ENCODE measurements at places on chromosomes 2 and 18. TPM values are rescaled to one million over a fixed set of nuclear protein-coding genes. Genes with fewer than 3 reads are reported as not detected.

DNA sequence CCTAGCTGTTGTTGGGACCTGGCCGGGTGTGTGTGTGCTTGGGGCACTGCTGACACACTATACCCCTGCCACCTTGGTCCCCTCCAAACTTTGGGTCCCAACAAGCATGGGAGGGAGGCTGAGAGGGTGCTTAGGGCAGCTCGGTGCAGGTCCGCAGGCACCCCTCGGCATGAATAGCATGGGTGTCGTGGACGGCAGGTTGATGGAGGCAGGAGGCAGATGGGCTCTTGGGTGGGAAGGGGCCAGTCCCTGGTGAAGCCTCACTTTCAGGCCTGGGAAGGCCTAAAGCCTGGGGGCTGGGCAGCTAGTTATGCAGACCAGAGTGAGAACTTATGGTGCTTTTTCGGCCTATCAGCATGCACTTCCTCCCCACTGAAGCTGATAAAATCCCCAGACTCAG, 164.2 kb downstream of the CDH19 start:
- no peaks in the 10 kb centered on the region for H3K36me3 ChIP-seq
- no peak overlapping the region for H3K27ac ChIP-seq
- no peaks in the 10 kb centered on the region for H3K27me3 ChIP-seq
- no peak overlapping the region for H3K4me3 ChIP-seq

- H3K27me3 ChIP-seq: peaks cover 35% of the 10 kb centered on the region
- peaks cover 2% of the 10 kb centered on the region for H3K36me3 ChIP-seq
- H3K4me3 ChIP-seq: no peak overlapping the region
- no peak overlapping the region for H3K27ac ChIP-seq
- peaks cover 13% of the 10 kb centered on the region for H3K4me1 ChIP-seq
Observed at GRCh38 chr2:9982248-9982647, 30.8 kb downstream of the GRHL1 start.

DNA sequence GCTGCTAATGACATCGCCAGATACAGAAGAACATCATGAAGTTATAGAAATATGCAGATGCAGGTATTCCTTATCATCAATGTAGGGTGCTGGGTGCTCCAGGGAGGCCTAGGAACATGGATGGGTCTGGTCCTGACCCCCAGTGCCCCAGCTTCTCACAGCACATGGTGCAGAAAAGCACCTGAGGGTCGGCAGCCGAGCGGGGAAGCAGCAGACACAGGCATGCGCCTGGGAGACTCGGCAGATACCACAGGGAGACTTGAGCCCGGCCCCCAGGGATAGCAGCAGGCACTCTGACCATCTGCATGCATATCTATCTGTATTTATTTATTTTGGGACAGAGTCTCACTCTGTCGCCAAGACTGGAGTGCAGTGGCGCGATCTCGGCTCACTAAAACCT, 43.2 kb downstream of the TMEM18 start:
- peaks cover 6% of the 10 kb centered on the region for H3K27me3 ChIP-seq
- no peak overlapping the region for H3K4me3 ChIP-seq
- no peaks in the 10 kb centered on the region for H3K4me1 ChIP-seq
- DNase-seq: peak; percentile 21

DNA sequence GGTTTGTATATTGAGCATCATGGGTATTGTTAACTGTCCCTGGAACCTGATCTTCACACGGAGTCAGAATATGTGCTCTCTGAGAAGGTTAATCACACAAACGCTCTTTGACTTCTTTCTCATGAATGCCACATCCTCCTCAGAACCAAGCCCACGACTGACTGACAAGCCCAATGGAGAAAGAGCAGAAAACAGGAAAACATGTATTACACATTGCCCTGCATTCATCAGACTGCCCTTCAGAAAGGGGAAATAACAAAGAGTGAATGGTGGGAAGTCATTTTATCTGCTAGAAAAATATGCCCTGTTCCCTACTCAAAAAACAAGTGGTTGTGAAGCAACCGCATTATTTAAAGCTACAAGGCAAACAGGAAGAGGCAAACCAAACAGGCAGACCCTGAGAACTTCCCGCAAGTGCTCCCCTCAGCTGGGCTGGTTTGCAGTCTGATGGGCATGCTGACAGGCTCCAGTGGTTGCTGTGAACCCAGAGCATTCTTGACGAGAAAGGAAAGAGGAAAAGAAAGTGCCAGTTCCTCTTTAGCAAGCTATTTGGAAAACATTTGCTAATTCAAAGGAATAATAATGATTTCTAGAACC, 172.9 kb upstream of the SETBP1 start:
- H3K27me3 ChIP-seq: no peaks in the 10 kb centered on the region
- DNase-seq: peak; percentile 75
- H3K4me1 ChIP-seq: peaks cover 10% of the 10 kb centered on the region
- peaks cover 8% of the 10 kb centered on the region for H3K36me3 ChIP-seq
- no peak overlapping the region for H3K4me3 ChIP-seq

- no peaks in the 10 kb centered on the region for H3K4me1 ChIP-seq
- no peak for DNase-seq
- H3K27ac ChIP-seq: no peak overlapping the region
- no peaks in the 10 kb centered on the region for H3K36me3 ChIP-seq
- H3K4me3 ChIP-seq: no peak overlapping the region
- H3K27me3 ChIP-seq: no peaks in the 10 kb centered on the region
Observed at GRCh38 chr2:207938415-207938814, 86.9 kb downstream of the PLEKHM3 start.

GRCh38 chr2:189261431-189261841, 81.9 kb upstream of the COL5A2 start:
- H3K36me3 ChIP-seq: no peaks in the 10 kb centered on the region
- H3K27me3 ChIP-seq: no peaks in the 10 kb centered on the region
- H3K27ac ChIP-seq: no peak overlapping the region
- DNase-seq: no peak
- no peaks in the 10 kb centered on the region for H3K4me1 ChIP-seq
- no peak overlapping the region for H3K4me3 ChIP-seq

DNA sequence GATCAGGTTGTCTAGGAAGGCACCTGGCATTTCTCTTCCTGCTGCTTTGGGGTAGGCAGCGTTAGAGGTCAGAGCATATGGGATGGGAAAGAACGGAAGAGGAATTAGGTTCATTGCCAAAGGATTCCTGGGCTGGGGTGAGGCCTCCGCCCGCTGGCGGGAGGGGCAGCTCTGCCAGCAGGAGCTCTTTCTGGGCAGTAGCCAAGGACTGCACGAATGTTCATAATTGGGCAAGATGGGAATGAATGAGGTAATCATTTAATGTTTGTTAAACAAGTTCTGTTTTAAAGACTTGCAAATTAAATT, 253.9 kb downstream of the AGAP1 start:
- H3K27me3 ChIP-seq: peaks cover 3% of the 10 kb centered on the region
- no peak overlapping the region for H3K27ac ChIP-seq
- DNase-seq: no peak
- H3K36me3 ChIP-seq: no peaks in the 10 kb centered on the region

GRCh38 chr2:185433824-185434223, 304.8 kb upstream of the FSIP2 start:
- H3K27me3 ChIP-seq: no peaks in the 10 kb centered on the region
- no peak for DNase-seq
- H3K4me3 ChIP-seq: no peak overlapping the region
- no peak overlapping the region for H3K27ac ChIP-seq
- no peaks in the 10 kb centered on the region for H3K36me3 ChIP-seq
- no peaks in the 10 kb centered on the region for H3K4me1 ChIP-seq

DNA sequence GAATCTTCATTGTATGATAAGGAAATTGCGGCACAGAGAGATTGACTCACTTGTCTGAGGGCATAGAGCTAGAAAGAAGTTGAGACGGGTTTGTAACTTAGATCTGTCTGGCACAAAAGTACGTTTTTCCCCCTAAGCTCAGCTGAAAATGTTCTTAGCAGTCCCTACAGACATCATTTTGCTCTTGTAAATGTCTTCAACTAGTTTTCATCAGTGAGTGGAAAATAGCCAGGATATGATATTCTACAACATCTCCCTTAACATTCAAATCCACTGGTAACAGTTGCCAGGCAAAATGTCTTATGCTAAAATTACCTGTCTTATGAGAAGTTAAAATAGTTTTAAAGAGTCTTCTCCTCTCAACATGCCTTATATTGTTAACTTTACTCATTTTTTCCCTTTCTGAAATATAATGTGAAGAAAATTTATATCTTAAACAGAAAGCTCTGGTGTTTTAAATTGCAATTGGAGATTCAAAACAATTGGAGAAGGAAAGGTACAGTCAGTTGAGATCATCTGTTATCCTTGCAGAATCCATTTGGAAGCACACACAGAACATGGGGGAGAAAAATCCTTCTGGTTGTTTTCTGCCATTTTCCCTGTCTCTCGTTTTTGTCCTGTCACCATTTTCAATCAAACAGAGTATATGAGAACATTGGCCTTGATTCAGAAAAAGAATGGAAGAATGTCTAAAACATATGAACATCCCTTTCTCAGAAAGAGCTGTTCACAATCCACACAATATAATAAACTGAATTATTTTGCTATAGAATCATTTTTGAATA, 255.0 kb downstream of the TRIB2 start:
- H3K4me3 ChIP-seq: no peak overlapping the region
- peaks cover 39% of the 10 kb centered on the region for H3K27me3 ChIP-seq
- no peak overlapping the region for H3K27ac ChIP-seq
- H3K36me3 ChIP-seq: peaks cover 11% of the 10 kb centered on the region
- no peak for DNase-seq

DNA sequence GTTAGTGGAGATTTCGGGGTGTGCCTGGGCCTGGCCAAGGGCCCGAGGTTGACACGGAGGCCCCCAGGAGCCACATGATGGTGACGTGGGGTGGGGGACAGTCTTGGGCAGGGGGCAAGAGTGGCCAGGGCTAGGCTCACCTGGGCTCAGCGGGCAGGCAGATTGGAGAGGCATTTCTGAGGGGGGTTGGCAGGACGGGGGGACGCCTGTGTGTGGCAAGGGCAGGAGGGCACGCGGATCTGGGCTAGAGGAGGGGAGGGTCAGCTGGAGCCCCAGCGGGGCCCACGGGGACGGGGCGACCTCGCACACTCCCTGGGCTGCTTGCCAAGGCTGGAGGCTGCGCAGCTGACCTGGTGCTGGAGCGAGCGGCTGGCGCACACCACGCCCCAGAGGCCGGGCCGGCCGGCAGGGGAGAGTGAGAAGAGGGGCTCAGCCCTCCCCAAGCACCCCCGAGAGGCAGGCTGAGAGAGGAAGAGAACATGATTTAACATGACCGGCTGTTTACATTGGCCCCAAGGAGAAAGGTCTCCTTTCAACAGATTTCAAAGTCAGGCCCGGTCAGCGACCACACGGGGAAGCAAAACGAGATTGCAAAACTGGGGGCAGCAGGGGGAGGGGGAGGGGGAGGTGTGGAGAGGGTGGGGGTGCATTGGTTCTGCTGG, 38.0 kb upstream of the SNED1 start:
- H3K4me1 ChIP-seq: no peaks in the 10 kb centered on the region
- H3K27ac ChIP-seq: no peak overlapping the region
- H3K4me3 ChIP-seq: no peak overlapping the region
- DNase-seq: peak; percentile 29
- H3K27me3 ChIP-seq: no peaks in the 10 kb centered on the region
- no peaks in the 10 kb centered on the region for H3K36me3 ChIP-seq

GRCh38 chr2:239830121-239831000, 194.8 kb downstream of the NDUFA10 start:
- no peak overlapping the region for H3K4me3 ChIP-seq
- no peaks in the 10 kb centered on the region for H3K27me3 ChIP-seq
- DNase-seq: peak; percentile 34

The PPP1R1C gene
- not detected for total RNA-seq

The CYTIP gene
- total RNA-seq: 231 TPM

The C2orf76 gene
- total RNA-seq: 6.2 TPM

The LDAH gene
- 21.3 TPM for total RNA-seq

The C2orf80 gene
- total RNA-seq: not detected

Data from activated CD8-positive, alpha-beta memory T cell treated with anti-CD3 and anti-CD28 coated beads, Interleukin-2, amount 10 ng/mL, durations not matched to agents 7 days and 5 days (primary cell).